Activated CD4-positive, alpha-beta memory T cell treated with anti-CD3 and anti-CD28 coated beads for 36 hours (primary cell): ENCODE measurements at places on chromosomes 1 and 21. TPM values are rescaled to one million over a fixed set of nuclear protein-coding genes. Genes with fewer than 3 reads are reported as not detected.

GRCh38 chr1:89023026-89023425 lies 360 bp upstream of the GBP3 start:
- DNase-seq: no peak

Gene FHAD1
- not detected for total RNA-seq

GRCh38 chr1:211928290-211928801 lies 97.8 kb upstream of the LPGAT1 start:
- no peak for DNase-seq

Gene RPE65
- not detected for total RNA-seq

Gene HSD3B1
- not detected for total RNA-seq
